ENCODE measurements at places on chromosomes 2 and 18. TPM values are rescaled to one million over a fixed set of nuclear protein-coding genes. Genes with fewer than 3 reads are reported as not detected.

Gene CHAC2
- total RNA-seq: 7.2 TPM

Gene G6PC2
- not detected for total RNA-seq

Gene TMEM214
- 61.0 TPM for total RNA-seq

Gene SPC25
- total RNA-seq: not detected

Gene C1QL2
- not detected for total RNA-seq

Gene THSD7B
- total RNA-seq: 3.6 TPM

Gene ATP6V1B1
- 3.6 TPM for total RNA-seq

Gene FIGN
- total RNA-seq: 12.0 TPM

Gene PRKAG3
- not detected for total RNA-seq

Gene FLACC1
- 3.2 TPM for total RNA-seq

Gene TIGD1
- total RNA-seq: 3.8 TPM

Gene VAMP5
- total RNA-seq: 51.4 TPM

Gene CNDP1
- not detected for total RNA-seq

Gene POTEF
- not detected for total RNA-seq

Gene ANKRD53
- 16.8 TPM for total RNA-seq

Gene TPO
- total RNA-seq: 3.0 TPM

Gene UGT1A5
- not detected for total RNA-seq

Gene RNF144A
- total RNA-seq: 12.6 TPM

Gene TUBA3E
- not detected for total RNA-seq

Gene ZNF516
- 18.2 TPM for total RNA-seq

Gene KCNG2
- 2.4 TPM for total RNA-seq

Gene ALKAL2
- 16.0 TPM for total RNA-seq

Gene ADGRF3
- total RNA-seq: not detected

Gene IL1R2
- total RNA-seq: 207 TPM

Gene TGFBRAP1
- total RNA-seq: 20.6 TPM

Gene SERPINB3
- total RNA-seq: not detected

Gene IGFBP2
- 243 TPM for total RNA-seq

Gene SLC9A4
- total RNA-seq: not detected

Gene NOSTRIN
- total RNA-seq: 82.9 TPM
